ENCODE measurements at places on chromosomes 6 and 20.

DNA sequence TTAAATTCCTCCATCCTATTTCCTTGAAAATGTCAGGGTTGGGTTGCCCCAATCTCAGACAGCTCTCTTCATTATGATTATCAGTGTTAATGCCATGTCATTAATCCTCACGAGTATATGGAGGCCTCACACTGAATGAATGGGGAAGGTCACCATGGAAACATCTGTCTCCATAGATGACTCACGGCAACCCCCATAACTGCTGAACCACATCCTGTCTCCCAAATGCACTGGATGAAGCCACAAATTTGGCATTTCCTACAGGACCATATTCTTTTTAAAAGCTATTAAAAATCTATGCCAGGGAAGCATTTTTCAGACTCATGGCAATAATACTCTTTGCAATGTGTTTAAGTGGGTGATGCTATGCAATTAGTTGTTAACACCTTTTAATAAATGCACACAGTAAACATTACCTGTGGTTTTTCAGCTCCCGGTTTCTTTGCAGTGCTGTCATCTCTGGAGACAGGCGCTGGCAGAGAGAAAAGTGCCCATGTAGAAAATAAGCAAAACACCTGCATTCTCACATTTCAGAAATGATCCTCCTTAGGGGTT, 80.1 kb upstream of the PTPRK start:
- DNase-seq, result no peak

GRCh38 chr20:10853731-10854130, 179.9 kb upstream of the JAG1 start:
- no peak for DNase-seq

DNA sequence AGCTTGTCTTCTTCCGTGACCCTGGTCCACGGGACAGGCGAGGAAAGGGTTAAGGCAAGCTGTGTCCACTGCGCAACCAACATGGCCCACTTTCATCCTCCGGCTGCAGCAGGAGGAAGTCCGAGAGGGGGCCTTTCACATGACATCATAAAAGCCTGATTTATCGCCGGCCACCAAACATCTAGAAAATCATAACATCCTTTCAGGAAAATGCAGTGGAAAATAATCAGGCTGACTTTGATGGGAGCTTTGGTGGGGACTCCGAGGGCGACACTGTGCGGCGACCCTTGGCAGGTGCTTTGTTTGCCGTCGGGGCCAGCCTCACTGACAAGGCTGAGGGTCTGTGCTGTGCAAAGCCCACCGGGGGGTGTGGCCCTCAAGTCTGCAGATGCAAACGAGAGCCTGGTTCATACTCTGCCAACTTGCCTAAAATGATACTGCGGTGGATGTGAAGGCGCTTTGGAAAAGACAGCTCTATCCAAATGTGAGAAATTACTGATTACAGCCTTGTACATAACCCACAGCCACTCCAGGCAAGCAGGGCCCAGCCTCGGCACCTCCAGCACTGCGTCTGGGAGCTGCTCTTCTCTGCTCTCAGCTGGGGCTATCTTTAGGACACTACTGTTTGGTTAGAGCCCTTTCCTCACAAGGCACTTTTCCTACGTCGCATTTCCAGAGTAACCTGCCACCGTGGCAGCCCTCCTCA, 25.7 kb downstream of the FOXC1 start:
- no peak for DNase-seq

- no peak for DNase-seq
These were observed 56.9 kb upstream of the CD2AP start for GRCh38 chr6:47420394-47421371.

DNA sequence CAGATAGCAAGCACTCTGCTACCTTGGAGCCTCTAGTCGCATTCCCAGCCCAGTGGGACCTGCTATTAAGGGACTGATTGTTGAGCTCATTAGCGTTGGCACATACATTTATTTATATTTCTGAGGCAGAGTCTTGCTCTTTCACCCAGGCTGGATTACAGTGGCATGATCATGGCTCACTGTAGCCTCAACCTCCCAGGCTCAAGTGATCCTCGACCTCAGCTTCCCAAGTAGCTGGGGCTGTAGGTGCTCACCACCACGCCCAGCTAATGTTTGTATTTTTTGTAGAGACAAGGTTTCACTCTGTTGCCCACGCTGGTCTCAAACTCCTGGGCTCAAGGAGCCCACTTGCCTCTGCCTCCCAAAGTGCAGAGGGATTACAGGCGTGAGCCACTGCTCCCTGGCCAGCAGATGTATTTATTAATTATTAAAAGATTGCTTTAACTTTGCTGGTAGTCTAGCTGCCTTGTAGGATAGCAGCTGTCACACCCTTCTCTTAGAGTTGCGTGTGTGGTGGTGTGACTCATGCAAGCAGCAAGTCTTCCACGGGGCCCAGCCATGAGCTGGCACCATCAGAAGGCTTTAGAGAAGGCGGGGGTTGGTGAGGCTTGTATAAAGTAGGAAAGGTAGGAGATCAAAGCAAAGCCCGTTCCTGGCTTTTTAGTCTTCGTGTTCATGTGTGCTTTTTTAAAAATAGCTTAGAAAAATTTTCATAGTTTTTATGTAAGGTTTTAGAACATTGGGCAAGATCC, 16.5 kb downstream of the ACTR5 start:
- DNase-seq, result no peak

- no peak for DNase-seq
These were observed 187.8 kb downstream of the SASH1 start for GRCh38 chr6:148530394-148530953.

- DNase-seq, result no peak
These were observed 18.1 kb downstream of the CST9L start for GRCh38 chr20:23550227-23550626.

DNA sequence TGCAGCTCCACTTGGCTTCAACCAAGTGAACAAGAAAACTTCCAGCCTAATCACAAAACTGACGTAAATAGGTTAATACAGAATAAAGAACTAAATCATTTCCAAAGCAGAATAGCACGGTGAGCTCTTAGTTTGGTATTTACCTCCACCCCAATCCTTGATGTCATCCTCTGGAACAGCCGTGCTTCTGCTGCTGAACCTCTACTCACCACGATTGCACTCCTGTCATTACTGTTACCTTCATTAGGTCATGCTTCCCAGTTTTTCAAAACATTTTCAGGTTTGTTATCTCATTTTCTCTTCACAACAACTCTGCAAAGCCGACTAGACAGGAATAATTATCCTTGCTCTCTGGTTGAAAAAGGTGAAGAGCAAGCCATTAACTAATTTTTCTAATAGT, 15.6 kb upstream of the PLEKHG1 start:
- DNase-seq, result no peak

- DNase-seq, result peak; percentile 79
These were observed 361.3 kb upstream of the BTBD3 start for GRCh38 chr20:11556410-11556809.

- DNase-seq, result no peak
These were observed 31.9 kb downstream of the MARCKS start for GRCh38 chr6:113888956-113889630.

DNA sequence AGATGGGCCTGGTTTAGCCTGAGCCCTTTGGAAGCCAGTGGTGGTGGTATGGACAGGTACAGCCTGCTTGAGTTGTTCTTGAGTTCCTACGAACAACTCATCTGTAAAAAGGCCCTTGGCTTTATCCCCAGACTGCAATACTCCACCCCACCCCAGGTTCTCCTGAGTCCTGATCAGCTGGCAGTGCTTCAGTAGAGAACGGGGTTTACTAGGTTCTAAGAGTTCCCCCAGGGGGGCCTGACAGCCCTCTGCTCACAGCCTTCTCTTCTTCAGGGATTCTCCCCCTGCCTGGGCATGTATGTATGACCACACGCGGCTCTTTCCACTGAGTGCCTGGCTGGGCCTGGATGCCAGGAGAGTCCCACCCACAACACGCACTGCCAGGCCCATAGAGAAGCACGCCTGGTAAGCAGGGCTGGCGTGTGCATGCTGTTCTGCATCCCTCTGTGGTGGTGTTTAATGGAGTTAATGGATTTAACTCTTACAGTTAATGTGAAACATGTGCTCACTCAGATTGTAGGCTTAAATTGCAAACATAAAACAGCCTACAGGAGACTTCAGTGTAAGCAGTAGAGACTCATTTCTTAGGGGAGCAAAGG, 44.3 kb upstream of the SLC4A11 start:
- DNase-seq, result no peak

GRCh38 chr20:50625986-50626677, 65.2 kb downstream of the RIPOR3 start:
- peak; percentile 74 for DNase-seq

- DNase-seq, result no peak
These were observed 41.6 kb downstream of the LYRM4 start for GRCh38 chr6:5219011-5219691.

DNA sequence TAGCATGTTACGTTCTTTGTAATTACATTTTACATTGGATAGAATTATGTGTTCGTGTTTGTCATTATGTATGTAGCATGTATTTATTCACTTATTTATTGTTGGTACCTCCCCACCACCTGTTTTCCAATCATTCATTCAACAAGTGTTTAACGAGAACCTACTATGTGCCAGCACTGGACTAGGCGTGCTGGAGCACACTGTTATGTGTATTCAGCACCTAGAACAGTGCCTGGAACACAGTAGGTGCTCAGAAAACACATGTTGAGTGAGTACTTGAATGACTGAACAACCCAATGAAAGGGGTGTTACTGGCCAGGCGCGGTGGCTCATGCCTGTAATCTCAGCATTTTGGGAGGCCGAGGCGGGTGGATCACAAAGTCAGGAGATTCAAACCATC, 11.3 kb downstream of the ETV7 start:
- DNase-seq, result no peak

DNA sequence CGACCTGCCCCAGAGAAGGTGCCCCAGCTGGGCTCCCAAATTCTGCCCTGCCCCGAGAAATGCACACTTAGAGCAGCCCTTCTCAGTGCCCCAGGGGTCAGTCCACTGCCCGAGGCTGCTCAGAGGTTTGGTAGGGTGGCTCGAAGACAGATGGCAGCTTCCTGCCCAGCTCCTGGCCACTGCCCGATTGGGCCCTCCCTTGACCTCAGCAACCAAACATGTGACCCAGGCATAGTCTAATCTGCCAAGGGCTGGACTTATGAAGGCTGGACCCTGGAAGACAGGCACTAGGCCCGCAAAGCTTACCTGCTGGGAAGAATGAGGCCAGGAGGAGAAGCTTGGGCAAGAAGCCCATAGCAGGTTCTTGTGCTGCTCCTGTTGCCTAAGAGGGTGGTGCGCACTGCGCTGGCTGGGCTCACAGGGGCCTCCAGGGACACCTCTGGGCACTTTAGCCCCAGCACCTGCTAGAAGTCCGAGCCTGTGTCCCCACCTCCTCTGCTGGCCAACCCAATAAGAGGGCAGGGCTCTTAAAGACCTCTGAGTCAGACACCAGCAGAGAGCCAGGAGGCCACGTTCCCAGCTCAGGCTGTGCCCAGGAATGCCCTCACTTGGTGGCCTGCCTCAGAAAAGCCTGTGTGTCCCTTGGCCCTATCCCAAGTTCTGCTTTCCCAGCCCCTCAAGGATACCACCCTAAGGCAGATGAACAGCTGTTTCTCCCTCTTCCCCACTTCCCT, 5.5 kb downstream of the SIGLEC1 start:
- DNase-seq, result no peak

GRCh38 chr20:10978713-10979112, 304.9 kb upstream of the JAG1 start:
- DNase-seq, result peak; percentile 2

DNA sequence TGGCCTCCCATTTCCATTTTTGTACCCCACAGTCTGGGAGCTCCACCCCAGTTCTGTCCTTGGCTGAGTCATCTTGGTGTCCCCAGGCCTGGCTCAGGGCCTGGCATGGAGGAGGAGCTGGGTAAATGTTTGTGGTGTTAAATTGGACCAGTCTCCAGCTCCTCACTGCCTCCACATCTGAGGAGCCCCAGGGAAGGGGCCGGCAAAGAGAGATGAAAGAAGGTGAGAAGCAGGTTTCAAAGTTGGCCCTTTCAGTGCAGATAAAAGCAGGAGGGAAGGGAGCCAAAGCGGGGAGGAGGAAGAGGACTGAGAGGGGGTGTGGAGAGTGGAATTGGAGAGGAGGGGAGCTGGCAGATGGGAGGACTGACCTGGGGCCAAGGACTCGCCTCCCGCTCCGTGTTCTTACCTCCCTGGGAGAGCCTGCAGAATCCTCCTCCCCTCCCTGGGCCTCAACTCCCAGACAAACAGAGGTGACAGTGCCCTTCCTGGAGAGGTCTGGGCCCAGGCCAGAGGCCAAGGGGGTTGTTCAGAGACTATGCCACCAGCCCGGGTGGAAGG, 89.0 kb downstream of the CD40 start:
- DNase-seq, result no peak

DNA sequence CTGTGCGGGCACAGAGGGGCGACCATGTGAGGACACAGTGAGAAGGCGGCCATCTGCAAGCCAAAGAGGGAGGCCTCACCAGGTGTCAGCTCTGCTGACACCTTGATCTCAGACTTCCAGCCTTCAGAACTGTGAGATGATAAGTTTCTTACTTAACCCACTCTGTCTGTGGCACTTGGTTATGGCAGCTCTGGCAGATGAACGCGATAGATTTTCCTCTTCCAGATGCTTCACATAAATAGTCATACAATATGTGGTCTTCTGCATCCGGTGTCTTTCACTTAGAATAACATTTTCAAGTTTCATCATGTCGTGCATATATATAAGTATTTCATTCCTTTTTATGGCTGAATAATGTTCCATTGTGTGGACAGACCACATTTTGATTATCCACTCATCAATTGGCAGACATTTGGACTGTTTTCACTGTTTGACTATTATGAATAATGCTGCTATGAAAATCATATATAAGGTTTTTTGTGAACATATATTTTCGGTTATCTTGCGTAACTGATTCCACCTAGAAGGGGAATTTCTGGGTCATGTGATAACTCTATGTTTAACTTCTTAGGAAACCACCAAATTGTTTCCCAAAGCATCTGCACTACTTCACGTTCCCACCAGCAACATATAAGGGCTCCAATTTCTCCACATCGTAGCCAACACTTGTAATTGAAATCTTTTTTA, 30.2 kb downstream of the PRR18 start:
- no peak for DNase-seq

GRCh38 chr20:24673678-24674570, 204.5 kb downstream of the SYNDIG1 start:
- no peak for DNase-seq

- DNase-seq, result no peak
These were observed 122.5 kb downstream of the DST start for GRCh38 chr6:56520218-56520617.

DNA sequence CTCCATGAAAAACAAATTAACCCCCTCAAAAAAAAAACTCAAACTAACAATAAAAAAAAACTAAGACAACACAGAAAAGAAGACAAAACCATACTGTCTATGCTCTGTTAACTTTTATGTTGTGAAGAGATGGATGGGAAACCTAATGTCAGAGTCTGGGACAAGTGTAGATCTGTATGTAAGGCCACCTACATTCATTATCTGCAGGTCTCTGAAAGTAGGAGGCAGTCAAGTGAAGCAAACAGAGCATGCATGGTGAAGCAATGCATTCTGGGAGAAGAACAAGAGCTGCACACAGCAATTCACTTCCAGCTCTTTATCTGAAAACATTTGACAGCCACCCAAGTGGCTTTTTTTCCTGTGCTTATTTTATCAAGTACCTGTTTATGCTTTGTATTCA, 452.0 kb downstream of the EPHA7 start:
- no peak for DNase-seq

GRCh38 chr6:52154381-52154780, 31.8 kb upstream of the IL17A start:
- DNase-seq, result no peak

- DNase-seq, result peak; percentile 95
These were observed 154.0 kb downstream of the JARID2 start for GRCh38 chr6:15399641-15400470.
